ENCODE measurements at places on chromosomes 5 and 9. TPM values are rescaled to one million over a fixed set of nuclear protein-coding genes. Genes with fewer than 3 reads are reported as not detected.

SPINK4 gene
- not detected for total RNA-seq

FAM81B gene
- 0.73 TPM for total RNA-seq

TIGD6 gene
- 4.8 TPM for total RNA-seq

CRB2 gene
- 18.1 TPM for total RNA-seq

RASEF gene
- 0.73 TPM for total RNA-seq

HEMGN gene
- 2.7 TPM for total RNA-seq

IFNK gene
- total RNA-seq, result not detected

RANBP3L gene
- 8.0 TPM for total RNA-seq

IL12B gene
- total RNA-seq, result not detected

FGFR4 gene
- 4.5 TPM for total RNA-seq

WDR38 gene
- total RNA-seq, result 0.27 TPM

FCN2 gene
- not detected for total RNA-seq

PCDHGA7 gene
- total RNA-seq, result 20.0 TPM

FSTL4 gene
- 32.8 TPM for total RNA-seq

CD74 gene
- total RNA-seq, result 11.3 TPM

IL17B gene
- not detected for total RNA-seq

KLF4 gene
- total RNA-seq, result 5.4 TPM

WNT8A gene
- not detected for total RNA-seq

CDH9 gene
- total RNA-seq, result 16.0 TPM

SPATA31D4 gene
- total RNA-seq, result not detected

NR6A1 gene
- 2.9 TPM for total RNA-seq

SEMA6A gene
- 181 TPM for total RNA-seq

SLCO6A1 gene
- not detected for total RNA-seq

PHF24 gene
- total RNA-seq, result 12.0 TPM

ASPN gene
- total RNA-seq, result 2.9 TPM

PTGES gene
- total RNA-seq, result 1.5 TPM

BSPRY gene
- 0.18 TPM for total RNA-seq

SCAI gene
- 42.6 TPM for total RNA-seq

PDCD1LG2 gene
- 0.09 TPM for total RNA-seq

AGXT2 gene
- total RNA-seq, result not detected

C1QTNF2 gene
- total RNA-seq, result 2.3 TPM

LCN12 gene
- total RNA-seq, result 0.36 TPM

PCDHB3 gene
- total RNA-seq, result 19.7 TPM

CXXC5 gene
- 76.6 TPM for total RNA-seq

NUTM2G gene
- total RNA-seq, result not detected

MSX2 gene
- total RNA-seq, result 6.6 TPM

SH3RF2 gene
- 0.09 TPM for total RNA-seq

THBS4 gene
- 4.9 TPM for total RNA-seq

INSL4 gene
- not detected for total RNA-seq

IRX1 gene
- total RNA-seq, result 25.4 TPM

ZNF454 gene
- 13.9 TPM for total RNA-seq

ARID3C gene
- 0.45 TPM for total RNA-seq

FAM240B gene
- total RNA-seq, result not detected

QRFP gene
- not detected for total RNA-seq

TSPAN17 gene
- 33.7 TPM for total RNA-seq

PCDHA1 gene
- total RNA-seq, result 7.5 TPM

ADRA1B gene
- total RNA-seq, result 0.54 TPM

ORM2 gene
- not detected for total RNA-seq

FOXD4L3 gene
- total RNA-seq, result not detected
